GM13977 (cell line): ENCODE measurements at places on chromosomes 7 and 10.
A peak's percentile ranks its signal among the peaks of the same experiment; 100 is the strongest.

GRCh38 chr10:101816913-101817336 is 1.3 kb downstream of the OGA start:
- peak; percentile 57 for DNase-seq

DNA sequence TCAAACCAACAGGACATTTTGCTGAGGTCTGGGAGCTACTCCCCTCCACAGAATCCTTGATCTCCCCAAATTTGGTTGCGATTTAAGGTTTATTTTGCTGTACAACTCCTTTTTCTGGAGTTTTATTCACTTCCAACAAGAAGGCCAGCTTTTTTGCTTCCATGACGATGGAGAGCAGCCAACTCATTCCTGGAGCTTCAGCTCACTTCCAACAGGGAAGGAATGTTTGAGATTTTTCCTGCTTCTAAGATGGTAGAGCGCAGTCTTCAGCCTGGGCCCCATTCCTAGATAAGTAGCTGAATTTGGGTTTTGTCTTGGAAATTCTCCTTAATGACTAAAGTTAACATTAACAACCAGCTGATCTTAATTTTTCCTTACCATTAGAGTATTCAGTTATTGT is 30.9 kb upstream of the CREB3L2 start:
- DNase-seq = no peak

GRCh38 chr7:30379131-30379530 is 94.7 kb downstream of the ZNRF2 start:
- DNase-seq = no peak

DNA sequence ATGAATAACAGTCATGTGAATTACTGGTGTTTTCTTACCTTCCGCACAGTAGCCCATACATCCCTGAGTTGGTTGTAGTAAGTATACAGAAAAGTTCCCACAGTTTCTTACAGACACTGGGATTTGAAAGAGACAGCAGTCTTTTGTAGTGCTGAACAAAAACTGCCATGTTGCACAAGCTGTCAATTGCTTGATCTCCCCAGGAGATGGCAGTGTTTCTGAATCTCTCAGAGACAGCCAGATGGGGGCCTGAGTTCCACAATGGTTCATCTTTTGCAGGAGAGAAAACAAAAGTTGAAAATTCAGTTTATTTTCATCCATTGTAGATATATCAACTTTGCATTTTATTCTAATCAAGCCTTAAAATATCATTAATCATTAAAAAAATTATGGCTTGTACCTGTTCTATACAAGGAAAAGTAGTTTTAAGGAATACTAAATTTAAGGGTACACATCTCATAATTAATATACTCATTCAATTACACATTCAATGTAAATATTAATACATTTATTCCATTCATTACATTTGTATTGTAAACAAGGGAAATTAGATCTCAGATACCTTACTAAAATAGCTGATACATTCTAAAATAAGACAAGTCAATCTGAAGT is 14.5 kb downstream of the VWDE start:
- peak; percentile 34 for DNase-seq

DNA sequence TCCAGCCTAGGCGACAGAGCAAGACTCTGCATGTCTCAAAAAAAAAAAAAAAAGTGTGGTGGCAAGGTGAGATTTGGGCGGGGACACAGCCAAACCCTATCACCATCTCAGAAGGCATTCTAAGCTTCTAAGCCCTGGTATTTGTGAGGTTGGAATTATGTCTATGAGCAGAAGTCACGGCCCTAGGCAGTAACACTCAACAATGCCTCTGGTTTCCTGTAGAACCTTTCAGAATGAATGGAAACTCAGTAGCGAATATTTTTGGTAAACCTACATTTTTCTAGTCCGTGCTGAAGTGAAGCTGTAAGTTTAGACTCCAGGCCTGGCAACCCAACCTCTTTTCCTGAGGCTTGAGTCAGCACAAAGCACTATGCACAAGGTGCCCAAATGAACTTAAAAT is 88.3 kb downstream of the FAM107B start:
- no peak for DNase-seq

- no peak for DNase-seq
Observed at GRCh38 chr7:157479326-157479725, 142.5 kb downstream of the DNAJB6 start.

- no peak for DNase-seq
Observed at GRCh38 chr7:74254858-74255379, 720 bp upstream of the RFC2 start.

- no peak for DNase-seq
Observed at GRCh38 chr7:98312201-98312600, 30.7 kb downstream of the BRI3 start.

- DNase-seq = no peak
Observed at GRCh38 chr10:118472415-118473304, 122.8 kb downstream of the PRLHR start.

- DNase-seq = no peak
Observed at GRCh38 chr7:71716690-71717089, 584.7 kb downstream of the GALNT17 start.

- DNase-seq = no peak
Observed at GRCh38 chr7:36625247-36625646, 99.0 kb downstream of the AOAH start.

DNA sequence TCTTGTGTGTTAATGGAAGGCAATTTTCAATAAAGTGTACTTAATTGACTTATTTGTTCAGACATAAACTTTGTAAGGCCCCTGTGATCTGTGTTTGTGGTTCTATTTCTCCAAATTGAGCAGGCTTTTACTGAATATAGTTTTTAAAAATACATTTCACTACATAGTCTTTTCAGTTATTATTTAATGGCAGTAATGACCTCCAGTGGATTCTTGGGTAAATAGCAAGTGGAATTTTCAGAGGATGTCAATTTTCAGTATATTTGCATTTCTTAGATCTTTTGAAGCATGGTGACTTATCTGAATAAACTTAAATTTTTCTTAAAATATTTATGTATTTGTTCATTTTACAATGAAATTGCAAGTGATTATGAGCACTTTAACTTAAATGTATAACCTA is 203.1 kb upstream of the PCLO start:
- no peak for DNase-seq

GRCh38 chr10:107085665-107086525 is 78.6 kb downstream of the SORCS1 start:
- no peak for DNase-seq

DNA sequence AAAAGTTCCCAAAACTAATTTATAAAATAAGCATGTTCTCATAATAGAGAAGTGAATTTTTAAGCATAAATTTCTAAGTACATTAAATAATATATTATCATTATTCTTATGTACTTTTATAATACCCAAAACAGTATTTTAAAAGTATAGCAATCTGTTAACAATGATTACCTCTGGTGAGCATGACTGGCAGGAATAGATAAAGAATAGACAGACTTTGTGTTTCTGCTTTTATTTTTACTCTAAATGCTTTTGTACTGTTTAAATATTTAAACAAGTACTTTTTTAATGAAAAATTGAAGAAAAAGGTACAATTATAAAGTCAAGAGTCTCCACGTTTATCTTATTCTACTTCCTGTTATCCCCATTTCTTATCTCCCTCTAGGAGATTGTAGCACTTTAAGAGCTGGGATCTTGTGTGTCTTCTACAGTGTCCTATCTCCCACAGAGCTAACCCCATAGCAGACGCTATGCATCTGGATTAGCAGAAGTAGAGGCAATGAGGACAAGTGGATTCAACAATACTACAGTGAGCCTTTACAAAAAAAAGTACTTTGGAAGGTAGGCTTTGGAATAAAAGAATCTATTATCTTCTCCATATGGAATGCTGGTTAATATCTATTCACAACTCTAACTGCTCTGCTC is 42.9 kb downstream of the IDE start:
- DNase-seq = no peak

- no peak for DNase-seq
Observed at GRCh38 chr10:58782876-58783851, 270.5 kb downstream of the BICC1 start.

DNA sequence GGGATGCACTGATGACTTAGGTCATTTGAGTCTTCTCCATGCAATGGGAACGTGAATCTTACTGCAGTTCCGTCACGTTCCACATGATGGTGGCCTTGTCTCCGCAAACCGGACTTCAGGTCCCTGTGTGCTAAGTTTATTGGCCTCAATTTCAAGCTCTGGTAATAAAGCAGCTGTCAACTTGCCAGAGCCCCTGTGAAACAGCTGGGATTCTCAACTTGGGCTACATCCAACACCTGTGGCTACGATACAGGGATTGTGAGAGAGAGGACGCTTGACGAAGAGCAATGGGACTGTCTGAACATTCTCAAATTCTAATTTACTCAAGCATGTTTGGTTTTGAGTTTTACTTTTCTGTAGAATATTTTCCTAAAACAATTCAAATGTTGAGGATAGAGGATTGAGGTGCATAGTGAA is 174.2 kb downstream of the PTN start:
- DNase-seq = no peak

- DNase-seq = no peak
Observed at GRCh38 chr10:127935071-127935561, 28.2 kb downstream of the PTPRE start.

DNA sequence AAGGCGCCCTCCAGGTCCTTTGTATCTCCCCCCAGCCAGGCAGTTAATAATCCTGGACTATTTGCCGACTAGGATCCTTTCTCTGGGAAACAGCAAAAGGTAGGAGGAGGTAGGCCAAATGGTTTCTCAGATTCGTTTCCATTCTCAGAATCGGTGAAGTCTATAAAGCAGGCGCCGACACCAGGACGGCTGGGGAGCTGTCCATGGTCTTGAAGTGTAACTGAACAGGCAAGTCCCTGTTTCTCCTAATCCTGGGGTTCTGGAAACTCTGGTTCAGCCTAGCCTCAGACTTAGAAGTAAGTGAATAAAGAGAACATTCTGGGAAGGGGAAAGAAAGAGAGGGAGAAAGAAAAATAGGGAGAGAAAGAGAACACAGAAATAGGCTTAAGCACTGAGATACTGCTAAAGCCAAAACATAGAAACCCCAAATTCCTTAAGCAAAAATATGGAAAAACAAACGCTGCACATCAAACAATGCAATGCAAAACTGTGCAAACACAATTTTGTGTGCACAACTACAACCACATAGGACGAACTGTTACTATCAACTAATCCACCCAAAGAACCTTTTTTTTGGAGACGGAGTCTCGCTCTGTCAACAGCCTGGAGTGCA is 11.1 kb upstream of the INA start:
- DNase-seq = peak; percentile 45

GRCh38 chr7:51134013-51134441 is 182.6 kb downstream of the COBL start:
- DNase-seq = no peak

DNA sequence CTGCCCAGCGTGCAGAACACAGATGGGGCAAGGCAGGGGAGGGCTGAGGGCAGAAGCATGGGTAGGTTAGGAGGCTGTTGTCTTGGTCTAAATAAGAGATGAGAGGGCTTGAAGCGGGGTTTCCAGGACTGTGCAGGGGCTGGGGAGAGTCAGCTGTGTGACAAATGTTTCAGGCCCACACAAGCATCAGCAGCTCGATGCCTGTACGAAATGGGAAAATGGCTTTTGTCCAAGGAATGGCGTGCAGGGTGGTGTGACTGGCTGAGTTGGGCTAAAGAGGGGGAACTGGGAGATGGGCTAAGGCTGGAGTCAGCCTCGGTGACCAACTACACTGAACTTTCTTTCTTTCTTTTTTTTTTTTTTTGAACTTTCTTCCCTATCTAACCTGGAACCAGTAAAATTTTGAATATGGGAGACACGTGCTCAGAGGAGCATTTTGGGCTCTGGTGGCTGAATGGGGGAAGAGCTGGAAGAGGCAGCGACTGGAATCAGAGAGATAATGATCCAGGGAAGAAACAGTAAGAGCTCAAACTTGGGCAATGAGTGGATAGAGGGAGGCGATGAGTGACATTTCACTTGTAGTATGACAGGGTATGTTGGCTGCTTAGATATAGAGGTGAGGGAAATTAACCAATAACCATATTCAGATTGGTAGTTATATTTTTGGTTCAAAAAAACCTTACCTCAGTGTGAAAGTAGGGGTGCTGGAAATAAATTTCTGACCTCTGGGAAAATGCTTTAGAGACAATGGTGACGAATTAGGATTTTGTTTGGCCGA is 10.2 kb upstream of the EPHA1 start:
- no peak for DNase-seq

GRCh38 chr7:85733169-85733915 is 546.5 kb upstream of the SEMA3D start:
- no peak for DNase-seq

GRCh38 chr10:77518910-77519274 is 118.7 kb downstream of the KCNMA1 start:
- DNase-seq = no peak

GRCh38 chr7:129865093-129865924 is 87.5 kb downstream of the UBE2H start:
- DNase-seq = no peak

- peak; percentile 47 for DNase-seq
Observed at GRCh38 chr7:26156451-26157420, 4.7 kb downstream of the NFE2L3 start.

DNA sequence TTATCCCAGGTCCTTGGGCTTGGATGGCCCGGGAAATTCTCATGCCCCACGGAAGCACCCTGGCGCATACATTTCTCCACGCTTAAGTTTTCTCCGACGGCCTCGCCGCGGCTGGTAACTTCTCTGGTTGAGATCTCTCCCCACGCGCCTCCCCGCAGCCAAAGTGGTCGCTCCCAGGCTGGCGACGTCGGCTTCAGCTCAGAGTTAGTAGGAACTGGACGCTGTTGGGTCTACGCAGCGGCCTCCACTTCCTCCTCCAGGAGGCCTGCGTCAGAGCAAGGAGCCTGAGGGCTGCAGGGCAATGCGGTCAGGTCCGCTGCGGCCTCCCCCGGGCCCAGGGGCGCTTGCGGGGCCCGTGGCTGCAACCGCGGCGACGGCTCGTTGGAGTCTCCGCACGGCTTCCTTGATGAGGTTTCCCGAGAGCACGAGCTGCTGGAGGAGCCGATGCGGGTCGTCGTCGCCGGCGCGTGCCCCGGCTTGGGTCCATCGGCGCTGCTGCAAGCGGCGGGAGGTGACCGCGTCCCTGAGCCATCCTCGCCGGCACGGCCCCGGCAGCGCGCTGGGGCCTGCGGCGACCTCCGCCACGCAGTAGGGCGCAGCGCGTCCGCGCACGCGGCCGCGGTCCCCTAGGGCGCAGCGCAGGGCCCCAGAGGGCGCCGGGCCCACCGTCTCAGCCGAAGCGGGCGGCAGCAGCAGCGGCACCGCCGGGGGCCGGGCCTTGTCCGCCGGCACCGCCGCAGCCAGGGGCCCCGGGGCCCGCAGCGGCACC is 744 bp downstream of the FRAT2 start:
- peak; percentile 63 for DNase-seq

DNA sequence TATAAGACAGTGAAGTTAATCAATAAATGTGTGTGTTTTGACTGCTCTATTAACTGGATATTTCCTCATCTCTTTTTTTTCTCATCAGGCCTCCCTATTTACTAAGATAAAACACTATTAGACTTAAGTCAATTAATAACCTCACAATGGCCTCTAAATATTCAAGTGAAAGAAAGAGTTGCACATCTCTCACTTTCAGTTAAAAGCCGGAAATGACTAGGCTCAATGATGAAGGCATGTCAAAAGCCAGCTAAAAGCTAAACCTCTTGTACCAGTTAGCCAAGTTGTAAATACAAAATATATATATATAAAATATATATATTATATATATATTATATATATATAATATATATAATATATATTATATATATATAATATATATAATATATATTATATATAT is 127.0 kb upstream of the MEOX2 start:
- DNase-seq = no peak

GRCh38 chr10:80191589-80192270 is 13.6 kb downstream of the ANXA11 start:
- no peak for DNase-seq
